ENCODE measurements at places on chromosomes 2 and 18.

DNA sequence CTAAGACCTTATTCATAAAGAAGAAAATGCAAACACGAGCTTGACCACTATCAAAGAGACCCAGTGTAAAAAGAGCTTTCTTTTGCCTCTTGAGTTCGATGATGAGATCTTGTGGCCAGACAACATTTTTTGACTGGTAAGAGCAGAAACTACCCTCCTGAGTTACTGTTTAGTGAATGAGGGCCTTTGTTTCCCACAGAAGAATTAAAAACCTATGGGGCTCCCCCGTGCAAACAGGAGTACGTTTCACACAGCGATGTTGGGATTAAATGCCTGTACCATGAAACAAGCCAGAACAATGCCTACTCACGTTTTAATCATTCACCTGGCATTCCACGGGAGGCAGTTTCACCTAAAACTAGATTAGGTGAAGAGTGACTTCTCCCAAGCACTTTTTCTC lies 36.0 kb downstream of the MYCN start:
- no peak for DNase-seq

GRCh38 chr18:74856434-74856833 lies 258.8 kb downstream of the ZNF407 start:
- no peak for DNase-seq

DNA sequence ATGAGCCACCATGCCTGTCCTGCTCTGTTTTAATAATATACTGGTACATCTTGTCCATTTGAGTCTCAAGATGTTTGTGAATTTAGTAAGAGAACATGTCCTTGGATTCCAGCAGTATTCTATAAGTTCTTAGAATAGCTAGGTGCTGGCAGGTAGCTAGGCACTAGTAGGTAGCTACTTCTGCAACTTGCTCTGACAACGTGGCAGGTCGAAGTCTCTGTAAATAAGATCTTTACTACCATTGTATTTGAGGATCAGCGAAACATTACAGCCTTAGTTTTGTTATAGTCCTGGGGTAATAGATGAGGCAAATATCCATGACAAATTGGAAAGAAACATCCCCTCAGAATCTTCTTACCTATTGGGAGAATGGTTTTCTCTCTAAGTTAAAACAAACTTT lies 14.2 kb upstream of the PRELID3A start:
- no peak for DNase-seq

- DNase-seq, result no peak
Measured at GRCh38 chr2:151614606-151615306, 119.5 kb downstream of the NEB start.

DNA sequence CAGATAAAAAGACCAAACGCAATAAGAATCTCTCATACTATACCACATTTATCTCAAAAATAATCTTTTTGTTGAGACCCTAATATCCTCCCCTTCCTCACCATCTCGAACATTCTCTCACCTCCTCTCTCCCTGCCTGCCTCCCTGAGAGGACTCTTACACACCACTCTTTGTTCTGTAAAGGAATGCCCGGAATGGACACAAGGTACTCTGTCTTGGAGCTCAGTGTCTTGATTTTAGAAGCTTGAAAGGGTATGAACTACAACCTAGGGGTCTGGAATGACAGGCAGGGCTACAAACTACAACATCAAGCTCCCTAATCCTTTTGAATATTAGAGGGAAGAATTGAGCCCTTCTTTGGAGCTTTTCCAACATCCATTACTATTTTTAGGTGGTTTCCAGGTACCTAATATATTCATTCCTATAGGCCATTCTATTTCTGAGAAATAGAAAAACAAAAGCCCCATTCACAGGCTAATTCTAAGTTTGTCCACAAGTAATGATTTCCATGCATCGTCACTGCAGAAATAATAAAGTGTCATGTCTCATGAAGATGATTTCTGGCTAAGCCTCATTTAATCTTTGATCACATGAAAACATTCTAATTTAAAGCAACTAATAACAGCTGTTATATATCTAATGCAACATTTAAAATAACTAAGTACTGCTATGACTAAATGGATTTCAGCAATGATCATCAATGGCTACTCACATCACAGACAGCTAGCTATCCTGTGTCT lies 60.6 kb downstream of the LRP2 start:
- DNase-seq, result no peak

DNA sequence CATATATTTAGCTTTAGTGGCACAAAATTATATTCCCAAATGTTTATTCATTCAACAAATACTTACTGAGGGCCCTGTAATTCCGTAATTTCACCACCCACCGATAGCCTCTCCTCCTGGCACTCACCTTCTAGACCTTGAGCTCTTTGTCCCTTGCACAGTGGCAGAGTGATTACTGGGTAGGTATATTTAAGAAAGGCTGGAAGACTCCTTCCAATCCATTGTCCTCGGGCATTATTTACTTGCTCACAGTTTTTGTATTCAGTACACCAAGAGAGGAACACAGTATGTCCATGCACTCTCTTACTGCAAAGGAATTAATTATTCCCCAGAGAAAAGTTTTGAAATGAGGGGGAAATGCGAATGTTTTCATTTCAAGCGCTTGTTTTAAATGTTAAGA lies 1.1 kb upstream of the CDCA7 start:
- no peak for DNase-seq

GRCh38 chr18:34354351-34354750 lies 129.6 kb upstream of the NOL4 start:
- no peak for DNase-seq

Data from NCI-H774 (cell line).